Naive B cell (primary cell): ENCODE measurements at places on chromosomes 13 and 19. TPM values are rescaled to one million over a fixed set of nuclear protein-coding genes. Genes with fewer than 3 reads are reported as not detected.

Gene LGALS14
- polyA plus RNA-seq = not detected

DNA sequence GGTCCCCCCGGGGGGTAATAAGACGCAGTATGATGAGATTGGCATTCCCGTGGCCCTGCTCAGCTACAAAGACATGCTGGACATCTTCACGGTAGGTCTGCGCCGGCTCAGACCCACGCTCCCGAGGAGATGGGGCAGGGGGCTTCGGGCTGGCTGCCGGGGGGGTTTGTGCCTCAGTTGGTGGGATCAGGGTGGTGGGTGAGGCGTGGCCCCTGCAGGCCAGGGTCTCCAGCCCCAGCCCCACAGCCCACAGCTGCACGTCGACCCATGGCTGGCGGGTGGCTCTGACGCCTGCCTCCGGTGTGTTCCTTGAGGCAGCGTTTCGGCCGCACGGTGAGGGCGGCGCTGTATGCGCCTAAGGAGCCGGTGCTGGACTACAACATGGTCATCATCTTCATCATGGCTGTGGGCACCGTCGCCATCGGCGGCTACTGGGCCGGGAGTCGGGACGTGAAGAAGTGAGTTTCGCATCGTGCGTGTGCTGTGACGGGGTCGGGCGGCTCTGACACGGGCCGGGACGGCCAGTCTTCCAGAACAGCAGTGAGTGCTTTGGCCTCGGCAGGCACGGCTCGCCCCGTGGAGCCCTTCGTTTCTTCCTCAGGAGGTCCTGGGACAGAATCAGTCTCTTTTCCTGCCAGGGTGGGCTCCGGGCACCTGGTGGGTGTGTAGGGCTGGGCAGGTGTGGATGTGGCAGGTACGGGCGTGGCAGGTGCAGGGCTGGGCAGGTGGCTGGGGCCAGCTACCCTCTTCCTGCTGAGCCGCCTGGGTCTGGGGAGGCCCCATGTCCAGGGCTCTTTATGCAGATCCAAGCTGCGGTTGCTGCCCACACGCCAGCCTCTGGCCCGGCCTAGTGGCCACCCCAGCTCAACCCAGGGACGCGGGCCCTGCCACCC lies 10.5 kb downstream of the SPPL2B start:
- H3K27ac ChIP-seq = no peak overlapping the region
- peaks cover 7% of the 10 kb centered on the region for H3K36me3 ChIP-seq
- no peak for DNase-seq
- no peaks in the 10 kb centered on the region for H3K27me3 ChIP-seq
- peaks cover 35% of the 10 kb centered on the region for H3K4me1 ChIP-seq
- H3K4me3 ChIP-seq = no peak overlapping the region

DNA sequence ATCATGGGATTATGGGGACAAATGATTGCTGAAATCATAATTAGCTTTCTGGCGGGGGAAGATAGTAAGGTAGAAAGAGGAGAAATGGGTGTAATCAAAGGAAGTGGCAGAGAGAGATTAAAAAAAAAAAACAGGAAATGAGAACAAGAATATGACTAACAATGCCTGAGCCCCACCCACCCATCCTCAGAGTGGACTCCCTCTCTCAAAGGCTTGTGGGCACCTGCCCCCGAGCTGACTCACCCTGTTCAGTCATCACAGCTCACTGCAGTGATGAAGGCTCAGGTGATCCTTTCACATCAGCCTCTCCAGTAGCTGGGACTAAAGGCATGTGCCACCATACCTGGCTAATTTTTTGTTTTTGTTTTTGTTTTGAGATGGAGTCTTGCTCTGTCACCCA lies 26.4 kb upstream of the TPT1 start:
- DNase-seq = peak; percentile 77
- peak overlapping the region; percentile 91 for H3K27ac ChIP-seq
- H3K4me3 ChIP-seq = peak overlapping the region; percentile 65
- H3K4me1 ChIP-seq = peaks cover 37% of the 10 kb centered on the region
- H3K27me3 ChIP-seq = no peaks in the 10 kb centered on the region

GRCh38 chr19:16268676-16269319 lies 55.8 kb upstream of the KLF2 start:
- DNase-seq = no peak
- no peaks in the 10 kb centered on the region for H3K27me3 ChIP-seq
- H3K27ac ChIP-seq = peak overlapping the region; percentile 72
- peaks cover 16% of the 10 kb centered on the region for H3K4me1 ChIP-seq
- H3K36me3 ChIP-seq = no peaks in the 10 kb centered on the region

- no peak for DNase-seq
- H3K27me3 ChIP-seq = no peaks in the 10 kb centered on the region
- H3K4me3 ChIP-seq = no peak overlapping the region
These were observed 298.8 kb downstream of the LMO7 start for GRCh38 chr13:75934889-75935288.

DNA sequence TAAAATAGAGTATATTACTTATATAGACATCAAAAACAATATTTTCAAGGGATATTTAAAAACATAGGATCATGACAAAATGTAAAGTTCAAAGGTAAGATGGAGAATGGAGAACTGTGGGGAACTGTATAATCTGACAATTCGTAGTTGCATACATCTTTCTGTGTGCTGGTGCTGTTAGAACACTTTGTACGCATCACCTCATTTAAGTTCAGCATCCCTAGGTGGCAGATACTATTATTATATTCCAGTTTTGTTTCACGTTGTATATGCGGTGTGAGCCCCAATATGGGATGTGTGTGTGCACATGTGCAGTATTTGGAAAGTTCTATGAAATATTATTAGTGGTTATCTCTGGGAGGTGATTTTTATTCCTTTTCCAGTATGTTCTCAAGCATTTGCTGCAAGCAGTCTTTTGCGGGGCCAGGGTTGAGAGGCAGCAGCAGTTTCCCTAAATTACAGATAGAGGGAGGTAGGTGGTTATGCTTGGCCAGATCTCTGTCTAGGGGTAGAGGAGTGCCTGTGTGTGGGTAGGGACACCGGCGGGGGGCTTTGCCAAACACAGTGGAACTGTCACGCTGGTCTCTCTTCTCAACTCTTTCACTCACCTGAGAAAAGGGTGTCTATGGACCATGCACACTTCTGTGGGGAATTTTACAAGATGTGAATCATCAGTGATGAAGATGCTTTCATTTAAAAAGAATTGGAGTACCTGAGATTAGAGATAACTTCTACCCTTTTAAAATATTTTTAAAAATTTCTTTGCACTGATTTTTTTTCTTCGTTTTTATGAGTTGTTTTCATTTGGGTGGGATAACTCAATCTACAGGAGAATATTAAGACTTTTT lies 55.6 kb upstream of the ALOX5AP start:
- no peaks in the 10 kb centered on the region for H3K36me3 ChIP-seq
- no peak overlapping the region for H3K4me3 ChIP-seq
- DNase-seq = peak; percentile 47
- H3K4me1 ChIP-seq = peaks cover 18% of the 10 kb centered on the region
- H3K27me3 ChIP-seq = no peaks in the 10 kb centered on the region
